Activated CD4-positive, alpha-beta T cell treated with anti-CD3 and anti-CD28 coated beads for 36 hours (primary cell): ENCODE measurements at places on chromosomes 4 and X. TPM values are rescaled to one million over a fixed set of nuclear protein-coding genes. Genes with fewer than 3 reads are reported as not detected.

DNA sequence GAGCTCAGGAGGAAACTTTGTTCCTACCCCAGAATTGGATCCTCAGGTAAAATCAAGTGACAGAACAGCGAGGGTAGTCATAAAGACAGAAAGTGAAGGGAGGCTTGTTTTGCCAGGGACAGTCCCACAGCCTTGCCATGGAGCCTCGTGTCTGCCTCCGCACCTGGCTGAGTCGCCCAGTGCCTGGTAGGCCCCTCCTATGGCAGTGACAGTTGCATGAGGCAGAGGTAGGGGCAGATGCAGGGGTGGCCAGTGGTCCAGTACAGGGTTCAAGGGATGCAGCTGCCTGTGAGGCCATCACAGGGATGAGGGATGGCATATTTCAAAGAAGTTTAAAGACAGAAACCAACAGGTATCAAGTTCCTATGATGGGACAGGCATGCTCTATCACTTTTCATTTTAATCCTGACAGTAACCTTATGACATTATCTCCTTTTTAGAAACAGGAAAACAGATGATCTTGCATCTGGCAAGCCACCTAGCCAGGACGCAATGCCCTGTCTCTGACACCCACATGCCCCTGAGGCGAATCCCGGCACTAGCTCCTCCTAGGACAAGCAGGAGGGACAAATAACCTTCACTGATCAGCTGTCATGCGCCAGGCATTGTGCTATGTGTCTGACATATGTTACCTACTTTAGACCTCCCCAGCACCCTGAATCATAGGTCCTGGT, 127.4 kb upstream of the ENPP6 start:
- DNase-seq = peak; percentile 76

DNA sequence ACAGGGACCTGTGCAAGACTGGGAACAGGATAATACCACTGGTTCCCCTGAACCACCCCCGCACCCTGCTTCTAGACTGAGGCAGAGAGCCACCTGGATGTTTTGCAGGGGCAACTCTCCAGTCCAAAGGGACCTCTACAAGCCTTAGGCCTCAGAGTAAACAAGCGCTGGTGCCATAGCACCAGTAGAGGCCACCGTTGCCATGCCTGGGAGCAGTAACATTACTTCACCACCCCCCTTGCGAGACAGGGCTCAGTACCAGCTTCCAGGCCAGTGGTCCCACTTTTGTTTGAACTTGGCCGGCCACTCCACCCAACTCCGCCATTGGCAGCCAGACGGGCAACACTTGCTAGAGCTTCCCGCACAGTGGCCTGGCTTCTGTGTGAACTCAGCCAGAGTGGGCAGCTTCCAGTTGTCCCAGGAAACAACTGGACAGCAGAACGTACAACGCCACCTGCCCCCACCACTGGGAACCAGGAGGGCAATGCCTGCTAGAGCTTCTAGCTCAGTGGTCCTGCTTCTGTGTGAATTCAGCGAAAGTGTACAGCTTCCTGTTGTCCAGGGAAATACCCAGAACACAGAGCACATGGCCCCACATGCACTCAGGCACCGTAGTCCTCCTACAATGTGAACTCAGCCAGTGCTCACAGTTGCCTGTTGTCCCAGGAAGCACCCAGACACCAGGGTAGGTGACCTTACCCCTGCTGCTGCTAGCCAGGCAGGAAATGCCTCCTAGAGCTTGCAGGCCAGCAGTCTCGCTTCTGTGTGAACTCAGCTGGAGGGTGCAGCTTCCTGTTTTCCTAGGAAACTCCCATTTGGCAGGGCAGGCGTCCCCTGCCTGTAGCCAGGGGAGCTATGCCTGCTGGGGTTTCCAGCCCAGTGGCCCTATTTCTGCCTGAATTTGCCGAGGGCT, 39.9 kb upstream of the PCDH19 start:
- no peak for DNase-seq

CCNG2 gene
- total RNA-seq = 25.7 TPM

- no peak for DNase-seq
These were observed 154.0 kb upstream of the AADAT start for GRCh38 chr4:170243662-170244288.

DNA sequence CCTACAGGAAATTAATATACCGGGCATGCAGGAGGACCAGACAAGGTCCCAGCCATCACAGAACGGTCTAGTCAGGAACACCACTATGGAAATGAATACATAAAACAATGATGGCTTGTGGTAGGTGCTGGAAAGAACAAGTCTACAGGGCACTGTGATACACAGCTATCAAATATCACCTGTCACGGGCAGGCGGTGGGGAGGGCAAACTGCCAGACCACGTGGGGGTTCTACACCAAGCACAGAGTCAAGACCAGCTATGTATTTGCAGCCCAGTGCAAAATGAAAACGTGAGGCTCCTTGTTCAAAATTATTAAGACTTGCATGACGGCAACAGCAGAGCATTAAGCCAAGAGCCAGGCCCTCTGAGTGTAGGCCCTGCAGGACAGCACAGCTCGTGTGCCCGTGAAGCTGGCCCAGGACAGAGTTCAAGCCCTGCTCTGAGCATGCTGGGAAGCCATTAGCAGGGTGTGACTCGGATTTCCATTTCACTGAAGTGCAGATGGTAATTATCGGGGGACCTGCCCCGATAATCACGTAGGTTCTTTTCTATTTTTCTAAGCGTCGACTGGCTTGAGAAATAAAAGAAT, 83.6 kb downstream of the JAKMIP1 start:
- no peak for DNase-seq

- no peak for DNase-seq
These were observed 544.9 kb downstream of the ANKRD50 start for GRCh38 chr4:124167602-124168001.

OR13H1 gene
- not detected for total RNA-seq

PITX2 gene
- not detected for total RNA-seq

- no peak for DNase-seq
These were observed 70.0 kb upstream of the TLL1 start for GRCh38 chr4:165803005-165803404.
